ENCODE measurements at places on chromosomes 13 and 19.

DNA sequence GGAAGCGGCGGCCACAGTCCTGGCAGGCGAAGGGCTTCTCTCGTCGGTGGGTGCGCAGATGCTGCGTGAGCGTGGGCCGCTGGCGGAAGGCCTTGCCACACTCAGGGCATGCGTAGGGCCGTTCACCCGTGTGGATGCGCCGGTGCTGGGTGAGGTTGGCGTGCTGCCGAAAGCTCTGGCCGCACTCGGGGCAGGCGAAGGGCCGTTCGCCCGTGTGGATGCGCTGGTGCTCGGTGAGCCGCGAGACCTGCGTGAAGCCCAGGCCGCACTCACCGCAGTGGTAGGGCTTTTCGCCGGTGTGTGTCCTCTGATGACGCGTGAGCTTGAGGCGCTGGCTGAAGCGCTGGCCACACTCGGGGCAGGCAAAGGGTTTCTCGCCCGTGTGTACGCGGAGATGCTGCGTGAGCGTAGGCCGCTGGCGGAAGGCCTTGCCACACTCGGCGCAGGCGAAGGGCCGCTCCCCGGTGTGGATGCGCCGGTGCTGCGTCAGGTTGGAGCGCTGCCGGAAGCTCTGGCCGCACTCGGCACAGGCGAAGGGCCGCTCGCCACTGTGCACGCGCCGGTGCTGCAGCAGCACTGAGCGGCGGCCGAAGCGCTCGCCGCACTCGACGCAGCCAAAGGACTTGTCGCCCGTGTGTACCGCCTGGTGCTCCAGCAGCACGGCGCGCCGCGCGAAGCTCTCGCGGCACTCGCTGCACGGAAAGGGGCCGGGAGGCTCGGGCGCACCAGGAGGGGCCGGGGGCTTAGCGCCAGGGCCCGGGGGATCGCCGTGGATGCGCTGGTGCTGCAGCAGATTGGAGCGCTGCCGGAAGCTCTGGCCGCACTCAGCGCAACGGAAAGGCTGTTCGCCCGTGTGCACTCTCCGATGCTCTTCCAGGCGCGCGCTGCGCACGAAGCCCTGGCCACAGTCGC lies 4.0 kb upstream of the UBE2M start:
- no peak for DNase-seq

DNA sequence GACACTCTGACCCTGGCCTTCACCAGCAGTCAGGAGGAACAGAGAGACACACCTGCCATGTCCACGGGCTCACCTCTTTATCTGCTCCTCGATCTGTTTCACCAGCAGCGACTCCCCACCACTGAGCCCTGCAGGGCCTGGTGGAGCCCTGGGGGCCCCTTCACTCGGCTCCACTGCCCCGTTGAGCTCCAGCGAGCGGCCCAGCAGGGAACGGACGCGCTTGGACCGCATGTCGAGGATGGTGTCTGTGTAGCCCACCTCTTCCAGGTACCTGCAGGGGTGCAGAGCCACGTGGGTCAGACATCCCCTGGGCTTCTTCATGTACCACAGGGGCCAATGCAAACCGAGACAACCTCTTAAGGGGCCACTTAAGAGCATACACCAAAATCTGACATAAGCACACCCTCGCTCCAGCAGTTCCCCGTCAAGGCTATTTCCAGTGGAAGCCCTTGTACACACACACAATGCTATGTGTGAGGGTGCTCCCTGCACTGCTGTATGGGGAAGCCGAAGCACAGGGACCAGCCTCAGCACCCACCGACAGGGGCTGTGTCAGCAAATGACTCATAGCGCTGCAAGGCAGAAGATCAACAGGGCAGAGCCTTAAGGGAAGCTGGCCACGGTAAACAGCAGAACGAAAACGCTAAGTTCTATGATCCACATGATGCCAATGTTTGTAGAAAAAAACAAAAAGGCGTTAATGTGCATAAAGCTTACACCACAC lies 12.7 kb upstream of the FKRP start:
- DNase-seq, result no peak

DNA sequence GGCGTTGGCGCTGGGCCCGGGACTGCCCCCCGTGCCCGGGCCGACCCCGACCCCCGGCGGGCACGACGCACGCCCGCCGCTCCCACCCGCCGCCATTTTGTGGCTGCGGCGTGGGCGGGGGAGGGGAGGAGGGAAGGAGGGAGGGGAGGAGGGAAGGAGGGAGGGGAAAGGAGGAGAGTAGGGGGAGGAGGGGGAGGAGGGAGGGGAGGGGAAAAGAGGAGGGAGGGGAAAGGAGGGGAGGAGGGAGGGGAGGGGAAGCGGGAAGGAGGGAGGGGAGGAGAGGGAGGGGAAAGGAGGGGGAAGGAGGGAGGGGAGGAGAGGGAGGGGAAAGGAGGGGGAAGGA lies at the start of gene BTBD2:
Gene BTBD2 (minus strand): TSS at position 107 of the 343 bp plus-strand sequence. CDS start 11 bp downstream, at position 96.
- peak; percentile 93 for DNase-seq

GRCh38 chr13:74077375-74077774 lies 56.8 kb downstream of the KLF12 start:
- no peak for DNase-seq

DNA sequence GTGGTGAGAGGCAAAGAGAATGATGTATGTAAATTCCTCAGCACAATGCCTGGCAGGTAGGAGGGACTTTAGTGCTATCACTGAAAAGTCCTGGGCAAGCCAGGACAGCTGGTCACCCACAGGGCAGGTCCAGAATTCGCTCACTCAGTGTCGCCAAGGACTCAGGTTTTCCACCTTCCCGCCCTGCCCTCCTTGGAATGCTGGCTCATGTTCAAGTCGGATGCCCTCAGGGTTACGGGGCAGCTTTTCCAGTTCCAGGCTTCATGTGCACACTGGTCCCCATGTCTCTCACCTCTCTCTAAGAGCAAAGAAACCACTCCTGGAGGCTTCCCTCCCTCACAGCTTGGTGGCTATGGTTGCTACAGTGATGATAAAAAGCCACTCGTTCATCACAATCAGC lies 24.8 kb upstream of the NAXD start:
- DNase-seq, result no peak

DNA sequence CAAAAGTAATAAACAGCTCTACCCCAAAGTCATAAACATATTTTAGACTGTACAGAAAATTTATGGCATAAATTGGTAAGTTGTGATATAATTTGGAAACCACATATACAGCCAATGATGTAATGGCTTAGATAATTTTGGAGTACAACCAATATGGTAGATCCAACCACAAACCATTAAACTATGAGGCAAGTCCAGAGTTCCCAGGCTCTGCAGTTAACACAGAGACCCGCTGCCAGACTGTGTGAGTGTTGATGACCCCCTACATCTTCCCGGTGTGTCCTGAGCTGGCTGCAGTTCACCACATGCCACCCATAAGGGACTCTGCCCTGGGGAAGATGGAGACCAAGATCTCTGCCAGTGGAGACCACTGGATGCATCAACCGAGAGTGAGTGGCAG lies 9.9 kb upstream of the SERPINE3 start:
- no peak for DNase-seq

DNA sequence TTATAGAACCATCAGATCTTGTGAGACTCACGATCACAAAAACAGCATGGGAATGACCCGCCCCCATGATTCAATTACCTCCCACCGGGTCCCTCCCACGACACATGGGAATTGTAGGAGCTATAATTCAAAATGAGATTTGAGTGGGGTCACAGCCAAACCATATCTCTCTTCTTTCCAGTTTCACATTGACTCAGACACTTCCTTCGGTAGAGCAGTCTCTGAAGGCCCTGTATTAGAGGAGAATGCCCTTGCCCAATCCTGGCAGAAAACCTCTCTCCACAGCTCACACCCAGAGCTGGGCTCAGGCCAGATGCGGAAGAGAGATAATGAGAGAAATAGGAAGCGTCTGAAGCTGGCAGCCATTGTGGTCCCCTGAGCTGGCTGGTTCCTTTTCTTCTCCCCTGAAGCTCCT lies 72.4 kb upstream of the CLDN10 start:
- DNase-seq, result no peak

- DNase-seq, result no peak
These were observed 1184.0 kb downstream of the UQCRFS1 start for GRCh38 chr19:28028881-28029444.

DNA sequence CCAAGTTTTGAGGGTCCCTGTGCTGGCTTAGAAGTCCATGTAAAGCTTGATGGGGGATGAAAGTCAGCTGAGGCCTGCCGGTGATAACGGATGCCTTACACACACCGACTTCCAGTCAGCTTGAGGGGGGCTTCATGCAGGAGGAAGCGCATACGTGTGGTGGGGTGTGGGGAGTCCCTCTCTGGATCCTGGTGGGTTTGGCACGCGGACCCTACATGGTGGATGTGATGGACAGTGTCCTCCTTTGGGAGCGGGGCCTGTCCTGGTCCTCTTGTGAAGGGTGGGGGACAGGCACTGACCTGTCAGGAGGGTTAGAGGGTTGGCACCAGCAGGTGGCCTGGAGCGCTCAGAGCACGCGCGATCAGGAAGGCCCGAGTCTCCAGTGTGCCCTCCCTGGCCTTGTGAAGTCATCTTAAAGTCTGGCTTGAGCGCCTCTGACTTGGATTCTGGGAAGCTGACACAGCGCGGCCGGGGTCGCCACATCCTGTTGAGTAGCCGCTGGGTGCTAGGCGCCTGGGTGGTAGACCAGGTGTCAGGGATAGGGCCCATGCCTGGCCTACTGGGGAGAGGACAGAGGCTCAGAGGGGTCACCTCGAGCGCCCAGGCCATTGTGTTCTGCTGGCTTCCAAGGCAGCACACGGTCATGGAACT lies 2.9 kb downstream of the DAZAP1 start:
- DNase-seq, result no peak

- DNase-seq, result peak; percentile 14
These were observed 25.9 kb upstream of the OR10H2 start for GRCh38 chr19:15701757-15702533.

- no peak for DNase-seq
These were observed 40.0 kb upstream of the TDRD3 start for GRCh38 chr13:60356970-60357369.

- no peak for DNase-seq
These were observed 76.3 kb downstream of the ZNF536 start for GRCh38 chr19:30448386-30449077.

- no peak for DNase-seq
These were observed 185.0 kb downstream of the ZNF536 start for GRCh38 chr19:30557212-30557611.

- DNase-seq, result no peak
These were observed 3.5 kb downstream of the ZSCAN5B start for GRCh38 chr19:56193981-56194640.

DNA sequence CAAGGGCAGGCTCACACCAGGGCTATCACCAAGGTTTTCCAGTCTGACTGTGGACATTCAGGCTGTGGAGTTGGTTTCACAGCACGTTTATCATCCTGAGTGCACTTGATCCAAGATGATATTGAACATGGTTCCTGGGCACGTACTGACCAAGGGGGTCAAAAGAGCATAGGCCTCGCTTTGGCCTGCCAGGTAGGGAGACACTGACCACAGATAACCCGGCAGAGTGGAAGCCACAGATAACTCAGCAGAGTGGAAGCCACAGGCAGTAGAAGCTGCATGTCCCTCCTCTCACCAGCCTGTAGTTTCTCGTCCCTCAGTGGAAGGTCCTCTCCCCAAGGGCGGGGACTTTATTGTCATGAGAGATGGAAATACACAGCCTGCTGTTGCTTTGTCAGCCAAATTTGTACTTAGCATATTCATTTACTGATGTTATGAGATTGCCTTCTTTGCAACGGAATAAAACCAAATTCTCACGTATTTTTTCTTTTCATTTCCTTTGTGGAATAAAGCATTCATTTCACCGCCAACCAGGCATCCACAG lies 8.8 kb upstream of the KRTDAP start:
- no peak for DNase-seq

- no peak for DNase-seq
These were observed 11.9 kb upstream of the LILRB5 start for GRCh38 chr19:54268936-54269335.

- no peak for DNase-seq
These were observed 11.6 kb upstream of the RETN start for GRCh38 chr19:7657131-7657751.

DNA sequence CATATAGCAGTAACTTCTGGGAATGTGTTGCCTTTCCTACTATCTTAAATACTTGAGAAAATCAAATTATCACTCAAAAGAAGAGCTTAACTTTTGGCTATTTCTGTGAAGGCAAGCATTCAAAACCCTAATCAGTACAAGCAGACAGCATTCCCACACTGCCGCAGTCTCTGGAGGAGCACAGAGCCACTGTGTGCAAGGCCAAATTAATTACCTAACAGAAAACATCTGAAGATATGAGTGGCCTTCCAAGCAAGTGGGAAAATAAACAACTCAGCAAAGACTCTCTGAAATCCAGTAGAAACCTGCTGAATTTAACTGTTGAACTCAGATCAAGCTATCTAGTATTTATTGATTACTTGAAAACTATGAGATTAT lies 68.2 kb downstream of the COL4A1 start:
- DNase-seq, result no peak

GRCh38 chr13:100330662-100331061 lies 241.8 kb downstream of the PCCA start:
- DNase-seq, result peak; percentile 23

DNA sequence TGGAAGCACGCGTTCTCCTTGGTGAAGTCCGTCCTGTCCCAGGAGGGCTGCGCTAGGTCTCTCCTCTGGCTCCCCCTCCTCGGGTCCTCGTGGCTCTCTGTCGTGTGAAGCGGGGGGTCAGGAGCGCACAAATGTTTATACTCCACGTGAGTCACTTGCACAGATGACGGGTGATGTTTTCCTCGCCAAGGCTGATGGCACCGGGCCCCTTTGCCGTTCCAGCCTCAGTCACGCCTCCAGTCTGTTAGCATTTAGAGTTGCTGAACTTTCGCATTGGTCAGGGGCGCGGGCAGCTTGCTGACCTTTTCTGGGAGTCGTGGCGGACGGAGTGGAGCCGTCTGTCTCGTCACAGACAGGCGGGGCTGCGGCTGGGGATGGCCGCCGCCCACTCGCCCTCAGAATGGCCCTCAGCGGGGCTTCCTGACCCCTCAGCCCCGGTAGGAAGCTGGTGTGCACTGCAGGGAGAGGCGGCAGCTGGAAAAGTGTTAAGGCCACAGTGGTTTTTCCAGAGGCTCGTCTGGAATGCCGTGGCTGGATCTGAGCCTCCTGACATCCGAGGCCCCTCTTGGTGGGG lies 13.7 kb downstream of the KLHL26 start:
- no peak for DNase-seq

GRCh38 chr19:40026597-40026970 lies 29.4 kb downstream of the ZNF780B start:
- DNase-seq, result no peak

- peak; percentile 80 for DNase-seq
These were observed 85.3 kb upstream of the MYCBP2 start for GRCh38 chr13:77412116-77412635.

DNA sequence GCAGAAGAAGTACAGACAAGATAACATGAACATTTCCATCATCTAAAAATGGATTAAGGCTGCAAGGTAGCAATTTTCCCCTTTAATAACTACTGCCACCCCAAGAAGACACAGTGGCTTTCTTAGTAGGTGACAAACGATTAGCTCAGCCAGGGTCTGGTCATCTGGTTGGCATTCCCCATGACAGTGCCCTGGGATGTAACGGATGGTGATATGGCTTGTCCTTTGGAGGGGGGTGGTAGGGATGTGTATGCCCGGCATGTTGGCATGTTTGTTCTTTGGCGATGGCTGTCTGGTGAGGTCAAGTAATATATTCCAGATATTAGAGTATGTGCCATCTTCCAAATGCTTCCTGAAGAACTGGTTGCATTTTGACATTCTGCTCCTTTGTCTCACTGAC lies 135.6 kb upstream of the ZNF536 start:
- DNase-seq, result no peak

GRCh38 chr13:98533912-98534311 lies 43.0 kb downstream of the STK24 start:
- DNase-seq, result peak; percentile 40

GRCh38 chr19:56877069-56877715 lies 36.7 kb upstream of the PEG3 start:
- DNase-seq, result no peak

GRCh38 chr13:98576200-98576945 lies 534 bp downstream of the STK24 start:
- peak; percentile 72 for DNase-seq

Data from NCI-H69 (cell line).